ENCODE measurements at places on chromosomes 13 and 19. TPM values are rescaled to one million over a fixed set of nuclear protein-coding genes. Genes with fewer than 3 reads are reported as not detected.
A peak's percentile ranks its signal among the peaks of the same experiment; 100 is the strongest.

GRCh38 chr13:71394176-71394575 is 472.8 kb downstream of the DACH1 start:
- no peak for DNase-seq

DNA sequence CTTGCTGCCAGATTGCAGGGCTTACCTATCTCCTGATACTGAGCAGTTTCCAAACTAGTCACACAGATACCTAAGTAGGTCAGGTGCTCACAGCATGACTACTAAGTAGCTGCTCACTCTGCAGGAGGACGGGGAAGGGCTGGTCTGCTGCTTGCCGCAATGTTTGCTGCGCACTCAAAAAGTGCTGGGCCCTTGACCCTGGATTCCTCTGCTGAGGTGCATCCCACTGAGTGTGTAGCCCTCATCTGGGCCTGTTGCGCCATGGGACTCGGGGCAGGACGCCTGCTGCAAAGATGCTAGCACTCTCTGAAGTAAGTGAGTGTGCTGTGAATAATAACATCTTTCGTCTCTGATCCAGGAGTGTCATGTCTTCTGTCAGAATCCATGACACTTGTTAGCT is 59.2 kb upstream of the MEDAG start:
- DNase-seq: no peak

DNA sequence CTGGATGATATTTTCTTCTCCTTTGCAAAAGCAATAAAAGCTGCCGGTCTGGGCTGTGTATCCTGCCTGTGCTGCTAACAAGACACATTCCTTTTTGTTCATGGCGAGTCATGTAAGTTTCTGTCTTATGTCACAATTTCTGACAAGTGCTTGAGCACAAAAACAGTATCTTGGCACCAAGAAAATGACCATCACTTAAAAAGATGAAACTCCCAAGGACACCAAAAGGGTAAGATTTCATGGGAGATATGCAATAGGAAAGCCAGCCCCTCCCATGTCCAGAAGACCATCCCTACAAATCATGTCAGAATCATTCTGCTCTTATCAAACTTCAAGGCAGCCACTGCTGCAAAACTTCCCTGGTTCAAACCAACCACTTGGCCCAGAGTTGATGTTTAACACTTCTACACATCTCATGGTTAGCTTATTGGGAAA is 375.4 kb upstream of the ZNF507 start:
- no peak for DNase-seq

GRCh38 chr13:43368003-43368402 is 344.6 kb downstream of the DNAJC15 start:
- peak; percentile 45 for DNase-seq

DNA sequence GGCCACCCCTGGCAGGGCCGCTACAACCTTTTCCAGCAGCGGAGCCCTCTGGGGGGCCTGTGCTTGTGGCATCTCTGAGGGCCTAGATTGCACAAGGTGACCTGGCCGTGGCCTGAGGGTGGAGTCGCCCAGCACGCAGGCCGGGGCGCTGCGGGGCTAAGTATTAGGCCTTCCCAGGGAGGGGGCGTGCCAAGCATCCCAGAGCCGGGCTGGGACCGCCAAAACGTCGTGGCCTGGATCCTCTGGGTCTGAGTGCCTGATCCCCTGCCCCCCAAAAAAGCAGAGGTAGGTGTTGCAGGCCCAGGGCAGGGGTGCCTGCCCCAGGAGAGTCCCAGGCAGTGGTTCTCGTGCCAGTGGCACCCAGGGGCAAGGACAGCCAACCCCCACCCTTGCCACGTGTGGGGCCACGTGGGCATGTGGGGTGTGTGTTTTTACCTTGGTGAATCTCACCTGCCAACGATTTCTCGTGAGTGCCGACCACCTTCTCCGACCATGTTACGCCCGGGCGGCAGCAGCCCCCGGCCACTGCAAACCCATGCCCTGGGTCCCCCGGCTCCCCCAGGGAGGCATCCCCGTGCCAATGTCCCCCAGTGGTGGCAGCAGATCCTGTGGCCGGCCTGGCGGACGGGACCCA is 12.6 kb upstream of the GNA15 start:
- no peak for DNase-seq

DNA sequence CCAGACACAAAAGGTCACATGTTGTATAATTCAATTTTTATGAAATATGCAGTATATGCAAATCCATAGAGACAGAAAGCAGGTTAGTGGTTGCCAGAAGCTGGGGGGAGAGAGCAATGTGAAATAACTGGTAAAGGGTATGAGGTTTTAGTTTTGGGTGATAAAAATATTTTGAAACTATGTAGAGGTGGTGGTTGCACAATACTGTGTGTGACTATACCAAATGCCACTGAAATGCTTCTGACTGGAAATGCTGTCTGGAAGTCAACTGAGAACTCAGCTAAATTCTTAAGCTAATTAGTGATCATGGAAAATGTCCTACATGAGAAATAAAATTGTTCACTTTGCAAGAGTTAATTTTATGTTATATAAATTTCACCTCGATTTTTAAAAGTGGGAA is 65.3 kb upstream of the RXFP2 start:
- DNase-seq: no peak

DNA sequence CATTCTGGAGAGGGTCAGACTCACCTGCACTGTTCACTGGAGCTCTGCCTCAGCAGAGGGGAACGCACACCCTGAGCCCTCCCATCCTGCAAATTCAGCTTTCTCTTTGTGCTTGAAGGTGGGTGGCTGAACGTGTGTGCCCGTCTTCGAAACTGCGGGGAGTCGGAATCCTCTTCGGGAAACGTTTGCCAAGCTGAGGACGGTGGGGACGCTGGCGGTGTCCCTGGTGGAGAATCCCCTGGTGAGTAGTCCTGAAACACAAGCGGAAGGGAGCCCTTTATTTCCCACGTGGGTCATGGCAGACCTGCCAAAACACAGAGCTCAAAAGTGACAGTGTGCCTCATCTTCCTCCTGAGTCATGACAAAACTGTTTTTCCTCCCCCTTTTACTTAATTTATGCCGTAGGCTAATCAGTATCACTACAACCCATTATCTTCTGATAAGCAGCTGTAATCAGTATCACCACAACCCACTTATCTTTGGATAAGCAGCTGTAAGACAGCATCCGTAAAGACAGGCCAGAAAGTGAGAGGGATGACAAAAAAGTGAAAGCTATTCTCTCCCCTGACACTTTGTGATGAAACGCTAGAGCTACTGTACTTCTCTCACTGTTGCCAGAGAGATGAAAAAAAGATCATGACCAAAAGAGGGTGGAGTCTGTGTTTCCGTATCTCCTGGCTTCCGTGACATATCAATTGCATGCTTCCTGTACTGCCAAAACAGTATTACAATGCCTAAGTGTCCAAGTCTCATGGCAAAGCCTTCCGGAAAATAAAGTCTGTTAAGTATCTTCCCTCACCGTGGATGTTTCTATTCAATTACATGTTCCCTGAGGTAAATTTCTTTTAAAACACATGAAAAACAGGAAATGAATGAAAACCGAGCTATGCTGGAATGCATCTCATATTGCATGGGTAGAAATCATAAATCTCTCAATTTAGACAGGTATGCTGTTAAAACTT is 155.5 kb downstream of the TBC1D4 start:
- DNase-seq: no peak

The MISP gene
- total RNA-seq: 6.2 TPM

- no peak for DNase-seq
Observed at GRCh38 chr19:5147074-5147977, 178.4 kb downstream of the KDM4B start.

GRCh38 chr19:4268816-4269430 is 10.1 kb upstream of the SHD start:
- no peak for DNase-seq

- no peak for DNase-seq
Observed at GRCh38 chr19:27906081-27906480, 1306.9 kb downstream of the UQCRFS1 start.

GRCh38 chr13:98445340-98446233 is 131.3 kb downstream of the STK24 start:
- no peak for DNase-seq

The PNMA8A gene
- total RNA-seq: 15.4 TPM

Data from renal cortical epithelial cell (primary cell).